Left renal pelvis (tissue), 4 donors: ENCODE measurements at places on chromosomes 12 and 14. TPM values are rescaled to one million over a fixed set of nuclear protein-coding genes. Genes with fewer than 3 reads are reported as not detected.

- no peak for DNase-seq
Observed at GRCh38 chr14:103600503-103600902, 28.5 kb upstream of the KLC1 start.

- no peak for DNase-seq
Observed at GRCh38 chr14:73180385-73180805, 44.1 kb downstream of the PSEN1 start.

DNA sequence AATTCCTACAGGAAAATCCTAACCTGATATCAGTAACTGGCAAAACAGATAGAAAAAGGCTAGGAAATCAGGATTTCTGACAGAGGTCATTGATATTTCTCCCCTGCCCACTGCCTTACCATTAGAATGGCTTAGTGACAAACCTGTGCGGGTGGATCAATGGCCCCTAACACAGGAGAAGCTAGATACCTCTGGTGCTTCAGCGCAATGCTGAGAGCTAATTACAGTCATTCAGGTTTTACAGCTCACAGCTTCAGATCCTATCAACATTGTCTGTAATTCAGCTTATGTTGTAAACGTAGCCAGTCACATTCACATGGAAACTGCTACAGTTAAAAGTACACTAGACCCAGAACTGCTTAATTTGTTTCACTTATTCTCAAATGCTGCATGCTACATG lies 17.4 kb upstream of the SLC10A1 start:
- DNase-seq: no peak

AQP6 gene
- polyA plus RNA-seq: 0.94 TPM

RERGL gene
- 8.4 TPM for polyA plus RNA-seq

DNA sequence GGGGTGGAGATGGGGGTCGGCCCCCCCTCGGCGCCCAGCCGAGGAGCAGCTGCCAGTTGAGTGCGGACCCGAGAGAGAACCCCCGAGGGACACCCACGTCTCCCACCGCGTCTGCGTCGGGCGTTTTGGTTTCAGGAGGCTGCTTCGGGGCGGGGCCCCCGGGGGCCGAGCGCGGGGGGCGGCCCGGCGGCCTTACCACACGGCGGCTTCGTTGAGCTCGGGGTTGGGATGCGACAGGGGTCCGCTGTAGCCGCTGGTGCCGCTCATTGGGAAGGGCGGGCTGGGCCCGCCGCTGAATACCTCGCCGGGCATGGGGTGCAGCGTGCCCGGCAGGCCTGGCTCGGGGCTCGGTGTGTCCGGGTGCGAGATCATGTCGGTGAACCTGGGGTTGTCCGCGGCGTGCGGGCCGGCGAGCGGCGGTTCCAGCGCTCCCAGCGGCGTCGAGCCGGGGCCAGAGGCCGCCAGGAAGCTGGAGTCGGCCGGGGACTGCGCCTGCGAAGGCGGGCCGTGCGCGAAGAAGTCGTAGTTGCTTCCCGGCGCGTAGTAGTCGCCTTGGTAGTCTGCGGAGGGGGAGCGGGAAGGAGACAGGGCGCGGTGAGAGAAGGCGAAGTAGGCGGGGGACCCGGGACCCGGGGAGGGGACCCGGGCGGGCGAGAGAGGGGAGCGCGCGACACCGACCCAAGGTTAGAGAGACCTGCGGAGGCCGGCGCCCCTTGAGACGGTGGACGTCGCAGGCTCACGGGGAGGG lies 8.5 kb downstream of the LHX5 start:
- DNase-seq: no peak

DNA sequence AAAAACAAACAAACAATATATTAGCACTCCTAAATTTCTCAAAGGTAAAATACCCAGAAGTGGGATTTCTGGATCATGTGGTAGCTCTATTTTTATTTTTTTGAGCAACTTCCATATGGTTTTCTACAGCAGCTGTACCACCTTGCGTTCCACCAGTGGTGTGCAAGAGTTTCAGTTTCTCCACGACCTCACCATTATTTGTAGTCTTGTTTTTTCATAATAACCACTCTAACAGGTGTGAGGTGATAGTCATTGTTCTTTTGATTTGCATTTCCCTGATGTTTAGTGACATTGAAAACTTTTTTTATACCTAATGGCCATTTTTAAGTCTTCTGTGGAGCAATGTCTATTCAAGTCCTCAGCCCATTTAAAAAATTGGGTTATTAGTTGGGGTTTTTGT lies 127.3 kb upstream of the SLC38A2 start:
- DNase-seq: no peak
